ENCODE measurements at places on chromosomes 12 and 14.

GRCh38 chr12:11882301-11883019, 188.3 kb upstream of the BCL2L14 start:
- no peak for DNase-seq

- peak; percentile 86 for DNase-seq
These were observed 4.6 kb downstream of the MTRFR start for GRCh38 chr12:123237646-123238329.

DNA sequence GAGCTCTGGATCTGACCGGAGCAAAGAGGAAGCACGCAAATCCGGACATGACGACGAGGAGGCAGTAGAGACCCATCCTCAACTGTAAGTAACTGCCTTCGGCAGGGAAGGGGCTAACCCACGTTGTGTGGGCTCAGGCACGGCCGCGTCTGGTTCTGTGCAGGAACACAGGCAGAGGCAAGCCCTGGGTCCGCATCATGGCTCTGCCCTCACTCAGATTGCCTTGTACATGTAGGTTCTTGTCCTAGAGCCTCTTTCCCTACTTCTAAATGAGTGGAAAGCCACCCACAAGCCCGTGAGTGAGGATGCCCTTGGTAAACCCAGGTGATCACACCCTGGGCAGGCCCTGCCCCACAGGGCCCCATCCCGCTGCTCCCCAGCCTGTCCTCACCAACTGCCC, 8.9 kb upstream of the RPLP0 start:
- no peak for DNase-seq

GRCh38 chr12:25942709-25943108, 15.8 kb upstream of the RASSF8 start:
- DNase-seq, result no peak

DNA sequence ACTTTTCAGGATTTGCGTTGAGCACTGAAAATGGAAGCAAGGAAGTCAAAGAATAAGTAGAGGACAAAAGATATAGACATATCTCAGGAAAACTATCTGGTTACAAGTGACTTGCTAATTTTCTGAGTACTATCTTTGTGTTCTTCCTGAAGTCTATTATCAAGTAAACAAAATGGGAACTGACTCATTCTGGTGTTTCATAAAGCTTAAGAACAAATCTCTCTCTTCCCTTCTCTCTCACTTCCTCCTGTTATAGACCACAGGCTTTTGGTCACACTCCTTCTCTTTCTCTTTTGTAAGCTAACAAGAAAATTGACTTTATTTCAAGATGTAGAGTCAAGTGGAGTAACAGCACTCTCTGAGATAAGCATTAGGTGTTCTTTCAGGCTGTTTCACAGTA, 406.6 kb upstream of the SYT1 start:
- no peak for DNase-seq

DNA sequence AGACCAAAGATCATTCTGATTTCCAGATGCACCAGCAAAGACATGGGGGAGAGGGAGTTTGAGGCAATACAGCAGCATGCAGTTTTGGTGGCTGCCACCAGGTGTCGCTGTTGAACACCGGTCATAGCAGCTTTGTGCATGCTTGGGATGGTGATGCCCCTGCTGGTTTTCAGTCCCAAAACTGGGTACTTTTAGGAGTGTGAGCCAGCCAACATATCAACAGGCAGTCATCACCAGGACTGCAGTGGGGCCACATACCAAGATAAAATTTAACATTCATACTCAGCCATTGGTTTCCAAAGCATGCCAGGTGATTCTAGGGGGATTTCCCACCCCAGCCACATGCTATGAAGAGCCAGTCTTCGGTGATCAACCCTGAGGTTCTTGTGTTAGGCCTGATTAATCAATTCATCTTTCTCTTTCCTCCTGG, 64.2 kb downstream of the PHETA1 start:
- no peak for DNase-seq

- no peak for DNase-seq
These were observed 206.5 kb downstream of the BCAT1 start for GRCh38 chr12:24742378-24742777.

DNA sequence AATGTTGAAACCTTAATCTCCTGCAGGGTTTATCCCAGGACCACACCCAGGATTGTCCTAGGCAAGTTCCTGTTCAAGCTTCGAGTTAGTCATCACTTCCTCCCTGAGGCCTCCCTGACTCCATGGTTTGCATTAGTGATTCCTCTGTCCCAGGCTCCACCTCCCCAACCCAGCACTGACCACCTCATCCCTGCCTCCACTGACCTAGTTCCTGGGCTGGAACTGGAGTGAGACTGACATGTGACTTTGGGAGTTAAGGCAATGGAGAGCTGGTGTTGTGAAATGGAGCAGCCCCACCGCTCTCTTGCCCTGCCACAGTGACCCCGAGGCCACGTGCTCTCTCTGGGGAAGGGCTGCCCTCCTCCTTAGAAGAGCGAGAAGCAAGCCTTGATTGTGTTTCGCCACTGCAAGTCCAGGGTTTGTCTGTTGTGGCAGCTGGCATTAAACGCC, 15.8 kb upstream of the DTX1 start:
- DNase-seq, result no peak

GRCh38 chr12:24584032-24584675, 364.7 kb downstream of the BCAT1 start:
- DNase-seq, result no peak

DNA sequence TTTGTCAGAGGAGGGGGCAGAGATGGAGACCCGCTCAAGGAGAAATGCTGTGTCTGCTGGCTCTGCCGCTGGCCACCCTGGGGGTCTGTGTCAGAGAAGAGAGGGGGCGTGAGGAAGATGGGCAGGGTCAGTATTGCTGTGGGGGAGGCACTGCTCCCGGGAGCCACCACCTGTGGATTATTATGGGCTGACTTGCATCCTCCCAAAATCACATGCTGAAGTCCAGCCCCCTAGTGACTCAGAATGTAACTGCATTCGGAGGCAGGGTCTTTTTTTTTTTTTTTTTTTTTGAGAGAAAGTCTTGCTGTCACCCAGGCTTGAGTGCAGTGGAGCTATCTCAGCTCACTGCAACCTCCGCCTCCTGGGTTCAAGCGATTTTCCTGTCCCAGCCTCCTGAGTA, 12.3 kb downstream of the ABCD4 start:
- DNase-seq, result no peak

GRCh38 chr12:102871014-102871413, 46.0 kb downstream of the PAH start:
- no peak for DNase-seq

DNA sequence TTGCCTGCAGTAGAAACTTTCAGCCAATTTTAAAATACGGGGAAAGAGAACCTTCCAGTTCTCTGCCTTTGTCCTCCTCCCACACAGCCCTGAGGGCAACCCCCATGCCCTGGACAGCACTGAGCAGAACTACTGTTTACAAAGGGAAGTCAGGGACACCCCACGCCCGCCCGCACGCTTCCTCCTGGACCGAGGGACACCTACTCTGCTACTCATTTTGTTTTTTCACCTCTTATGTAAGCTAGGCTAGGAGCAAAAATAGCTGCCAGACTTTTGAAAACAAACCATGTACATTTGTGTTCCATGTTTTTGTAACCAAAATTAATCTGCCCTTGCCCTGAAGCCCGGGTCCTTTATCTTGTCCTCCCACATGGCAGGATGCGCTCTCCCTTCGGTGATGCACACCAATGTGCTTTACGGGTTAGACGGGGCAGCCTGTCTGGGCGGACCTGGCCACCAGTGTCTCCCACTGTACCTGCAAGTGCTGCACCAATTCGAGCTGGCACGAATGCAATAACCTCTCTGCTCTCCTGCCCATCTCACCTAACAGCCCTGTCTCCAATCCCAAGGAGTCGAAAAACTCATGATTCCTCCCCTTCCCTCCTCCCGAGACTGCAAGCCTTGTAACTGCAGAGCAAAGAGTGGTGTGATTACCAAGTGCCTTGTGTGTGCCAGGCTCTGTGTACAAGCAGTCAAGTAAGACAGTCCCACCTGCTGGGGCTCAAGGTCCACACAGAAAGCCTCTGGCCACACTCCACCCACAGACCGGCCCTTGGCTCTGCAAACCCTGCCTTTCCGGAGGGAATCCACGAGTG, 85.2 kb downstream of the CCDC88C start:
- no peak for DNase-seq

GRCh38 chr12:124863416-124864325, at the start of gene SCARB1:
Gene SCARB1 (minus strand): TSS chr12:124863864. CDS start chr12:124863720, 144 bp downstream.
- peak; percentile 63 for DNase-seq

- no peak for DNase-seq
These were observed 119.3 kb upstream of the OVCH1 start for GRCh38 chr12:29616664-29617406.

GRCh38 chr12:30098677-30099076, 314.9 kb upstream of the TMTC1 start:
- DNase-seq, result no peak

DNA sequence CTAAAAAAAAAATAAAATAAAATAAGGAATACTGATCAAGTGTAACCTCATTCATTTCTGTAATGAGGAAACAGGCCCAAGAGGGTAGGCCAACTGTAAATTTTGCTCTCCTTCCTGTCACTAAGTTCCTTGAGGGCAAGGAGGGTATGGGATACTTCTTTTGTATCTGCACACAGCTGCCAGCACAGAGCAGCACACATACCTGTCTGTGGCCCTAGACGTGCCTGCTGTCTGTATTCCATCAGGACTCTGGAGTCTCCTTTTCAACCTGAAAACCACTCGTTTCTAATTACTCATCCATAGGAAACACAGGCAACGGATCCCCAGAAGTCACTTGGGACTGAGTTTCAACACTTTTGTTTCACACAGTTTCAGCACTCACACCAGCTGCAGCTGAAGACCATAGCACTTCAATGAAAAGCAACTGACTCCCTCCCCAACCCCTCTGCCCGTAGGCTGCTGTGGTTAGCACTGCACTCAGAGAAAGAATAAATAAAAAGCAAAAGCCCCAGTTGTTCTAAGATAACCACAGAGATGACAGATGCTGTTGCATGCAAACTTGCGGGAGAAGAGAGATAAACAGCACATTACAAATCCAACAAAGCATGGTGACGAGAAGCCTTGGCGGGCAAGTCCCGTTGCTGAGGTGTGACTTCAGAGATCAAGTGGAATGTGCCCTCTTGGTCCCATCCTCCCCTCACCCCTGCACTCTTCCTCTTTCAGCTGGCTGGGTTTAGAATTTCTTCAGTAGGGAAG, 24.9 kb downstream of the CRACR2A start:
- DNase-seq, result no peak

DNA sequence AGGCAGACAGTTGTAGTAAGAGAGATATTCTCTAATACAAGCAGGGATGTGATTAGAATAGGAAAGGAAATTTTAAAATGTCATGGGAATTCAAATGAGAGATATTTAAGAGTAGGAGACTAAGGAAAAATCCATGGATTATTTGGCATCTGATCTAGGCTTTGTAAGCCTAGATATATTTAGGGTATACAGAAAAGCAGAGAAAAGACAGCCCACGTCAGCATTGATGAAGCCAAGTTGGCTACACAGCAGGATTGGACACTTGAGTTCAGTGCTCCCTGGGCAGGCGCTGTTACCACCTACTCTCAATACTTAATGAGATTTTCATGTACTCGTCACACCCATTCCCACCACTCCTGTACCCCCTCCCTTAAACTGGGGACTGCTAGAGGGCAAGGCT, 1.7 kb upstream of the KCNJ8 start:
- no peak for DNase-seq

- DNase-seq, result no peak
These were observed 196.9 kb downstream of the SLC15A4 start for GRCh38 chr12:128626808-128627320.
